ENCODE measurements at places on chromosomes 4 and X.

DNA sequence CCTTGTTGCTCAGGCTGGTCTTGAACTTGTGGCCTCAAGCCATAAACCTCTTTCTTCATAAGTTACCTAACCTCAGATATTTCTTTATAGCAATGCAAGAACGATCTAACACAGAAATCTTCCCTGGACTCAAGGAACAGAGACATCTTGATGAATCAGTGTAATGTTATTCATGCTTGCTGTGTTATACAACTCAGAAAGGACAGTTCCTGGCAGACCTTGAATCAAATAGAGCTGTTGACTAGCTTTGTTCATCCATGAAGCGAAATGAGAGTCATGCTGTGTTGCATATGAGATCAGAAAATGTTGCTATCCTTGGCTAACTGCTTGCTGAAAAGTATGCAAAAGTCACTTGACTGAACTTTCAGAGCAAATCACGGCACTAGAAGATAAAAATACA, 72.6 kb upstream of the ARHGAP24 start:
- no peak for DNase-seq

DNA sequence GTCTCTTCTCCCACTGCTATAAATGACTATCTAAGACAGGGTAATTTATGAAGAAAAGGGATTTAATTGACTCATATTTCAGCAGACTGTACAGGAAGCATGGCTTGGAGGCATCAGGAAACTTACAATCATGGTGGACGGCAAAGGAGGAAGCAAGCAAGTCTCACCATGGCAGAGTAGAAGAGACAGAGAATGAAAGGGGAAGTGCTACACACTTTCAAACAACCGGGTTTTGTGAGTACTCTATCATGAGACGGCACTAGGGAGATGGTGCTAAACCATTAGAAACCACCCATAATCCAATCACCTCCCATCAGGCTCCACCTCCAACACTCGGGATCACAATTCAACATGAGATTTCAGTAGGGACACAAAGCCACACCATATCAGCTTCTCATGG, 11.1 kb downstream of the UBE2NL start:
- no peak for DNase-seq

GRCh38 chr4:40309250-40309774, 25.8 kb upstream of the CHRNA9 start:
- DNase-seq = peak; percentile 77

DNA sequence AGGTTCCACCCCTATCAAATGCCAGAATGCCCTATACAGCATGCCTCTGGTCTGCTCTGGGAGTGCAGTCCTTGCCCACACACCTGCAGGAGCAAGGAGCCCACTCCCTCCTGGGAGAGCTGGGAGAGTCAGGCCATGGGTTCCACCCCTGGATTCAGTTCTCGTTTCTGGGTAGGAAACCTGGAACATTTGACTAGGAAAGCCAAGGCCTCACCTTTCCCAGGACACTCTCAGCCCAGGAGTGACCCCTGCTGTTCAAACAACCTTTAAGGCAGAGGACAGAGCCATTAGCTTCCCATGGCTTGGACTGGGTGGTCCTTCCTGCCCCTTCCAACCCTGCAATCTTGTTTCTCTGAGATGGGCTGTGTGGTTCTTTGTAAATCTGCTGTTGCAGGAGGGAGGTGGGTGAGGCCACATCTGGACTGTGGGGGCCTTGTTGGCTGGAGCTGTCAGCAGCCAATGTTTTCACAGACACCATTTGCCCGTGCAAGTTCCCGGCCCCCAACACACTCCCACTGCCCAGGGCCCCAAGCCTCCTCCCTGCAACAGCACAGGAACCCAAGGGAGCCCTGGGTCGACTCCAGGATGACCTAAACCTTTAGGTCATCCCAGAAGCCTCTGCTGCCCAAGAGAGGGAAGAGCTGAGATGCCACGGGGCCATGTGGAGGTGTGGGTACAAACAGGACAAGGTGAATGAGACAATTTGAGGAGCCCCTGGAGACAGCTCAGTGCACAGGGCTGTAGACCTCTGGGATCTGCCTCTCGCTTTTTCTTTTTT, 104.4 kb downstream of the PJA1 start:
- DNase-seq = no peak

- no peak for DNase-seq
These were observed 1.7 kb downstream of the MAGEC3 start for GRCh38 chrX:141839856-141840255.

GRCh38 chrX:23195761-23196160, 138.9 kb upstream of the PTCHD1 start:
- no peak for DNase-seq

GRCh38 chr4:138217567-138217966, 24.6 kb downstream of the SLC7A11 start:
- DNase-seq = no peak

GRCh38 chr4:151197247-151197646, 79.7 kb upstream of the PRSS48 start:
- DNase-seq = no peak

DNA sequence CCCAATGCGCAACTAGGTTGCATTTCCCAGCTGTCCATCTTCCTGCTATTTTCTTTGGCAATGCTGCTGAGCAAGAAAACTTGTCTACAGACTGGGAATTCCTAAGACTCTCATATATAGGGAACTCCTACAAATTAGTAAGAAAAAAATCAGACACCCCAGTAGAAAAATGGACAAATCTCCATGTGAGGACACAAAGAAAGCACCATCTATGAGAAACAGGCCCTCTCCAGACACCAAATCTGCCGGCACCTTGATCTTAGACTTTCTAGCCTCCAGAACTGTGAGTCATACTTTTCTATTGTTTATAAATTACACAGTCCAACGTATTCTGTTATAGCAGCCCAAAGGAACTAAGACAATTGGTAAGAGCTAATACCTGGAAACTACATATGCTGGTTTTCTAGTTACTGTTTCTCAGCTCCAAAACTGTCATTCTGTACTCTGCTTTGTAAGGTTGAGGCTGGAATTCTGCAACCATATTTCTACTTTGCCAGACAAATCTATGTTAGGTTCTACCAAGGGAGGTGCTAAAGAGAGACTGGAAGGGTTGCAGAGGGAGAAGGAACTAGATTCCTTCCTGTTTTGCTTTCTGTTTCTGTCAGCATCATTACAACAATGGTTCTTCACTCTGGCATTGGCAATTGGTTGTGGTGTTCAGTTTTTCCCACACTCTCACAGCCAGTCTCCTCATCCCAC, 35.7 kb upstream of the FAM241A start:
- DNase-seq = no peak

DNA sequence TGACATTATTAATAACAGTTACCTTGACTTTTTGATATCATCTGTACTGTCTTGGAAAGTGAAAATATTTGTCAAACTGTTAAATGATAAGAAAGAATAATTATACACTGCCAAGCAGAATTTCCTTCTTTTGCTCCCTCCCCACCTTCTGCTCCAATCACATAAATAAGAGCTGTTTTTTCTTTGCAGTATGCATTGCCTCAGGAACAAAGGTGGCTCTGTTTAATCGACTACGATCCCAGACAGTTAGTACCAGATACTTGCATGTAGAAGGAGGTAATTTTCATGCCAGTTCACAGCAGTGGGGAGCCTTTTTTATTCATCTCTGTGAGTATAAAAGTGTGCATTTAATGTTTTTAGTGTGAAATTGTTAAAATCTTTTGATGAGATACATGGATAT, 66.1 kb downstream of the CCKAR start:
- DNase-seq = no peak
